Heart right ventricle (tissue), 16 donors: ENCODE measurements at places on chromosomes 3 and 15. TPM values are rescaled to one million over a fixed set of nuclear protein-coding genes. Genes with fewer than 3 reads are reported as not detected.

The NAALADL2 gene
- total RNA-seq, result 4.9 TPM

DNA sequence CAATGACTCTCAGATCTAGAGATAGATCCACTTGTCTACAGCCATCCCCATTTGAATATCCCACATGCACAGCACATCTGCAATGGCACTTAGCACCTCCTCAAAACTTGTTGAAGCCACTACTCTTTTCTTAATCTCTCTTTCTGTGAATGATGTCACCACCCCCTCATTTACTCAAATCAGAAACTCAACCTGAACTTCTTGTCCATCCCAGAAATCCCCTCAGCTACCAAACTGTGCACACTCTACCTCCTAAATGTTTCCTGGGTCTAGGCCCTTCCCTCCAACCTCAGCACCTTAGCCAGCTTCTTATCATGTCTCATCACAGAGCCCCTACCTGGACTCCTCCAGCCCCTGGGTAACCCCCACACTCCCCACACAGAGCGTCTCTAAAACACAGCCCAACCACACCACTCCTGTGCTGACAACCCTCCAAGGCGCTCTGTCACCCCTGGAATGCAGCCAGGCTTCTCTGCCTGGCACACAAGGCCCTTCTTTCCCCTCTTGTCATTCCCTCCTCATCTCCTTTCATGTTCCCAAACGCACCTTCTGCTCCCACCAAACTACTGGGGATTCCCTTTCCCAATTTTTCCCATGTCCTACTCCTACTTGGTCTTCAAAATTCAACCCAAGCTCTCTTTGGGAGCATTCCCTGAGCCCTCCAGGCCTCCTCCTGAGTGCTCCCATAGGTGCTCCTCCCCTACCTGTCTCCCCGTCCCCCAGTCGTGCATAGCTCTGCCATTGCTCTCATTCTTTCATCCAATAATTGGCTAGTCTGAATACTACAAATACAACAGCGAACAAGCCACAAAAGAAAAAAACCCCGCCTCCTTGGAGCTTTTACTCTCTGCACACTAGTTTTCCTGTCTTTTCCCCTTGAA is 39.8 kb upstream of the ZBTB38 start:
- peaks cover 13% of the 10 kb centered on the region for H3K4me1 ChIP-seq
- no peak overlapping the region for H3K27ac ChIP-seq
- no peaks in the 10 kb centered on the region for H3K27me3 ChIP-seq
- no peak overlapping the region for H3K4me3 ChIP-seq

The LIPC gene
- total RNA-seq, result 0.66 TPM

DNA sequence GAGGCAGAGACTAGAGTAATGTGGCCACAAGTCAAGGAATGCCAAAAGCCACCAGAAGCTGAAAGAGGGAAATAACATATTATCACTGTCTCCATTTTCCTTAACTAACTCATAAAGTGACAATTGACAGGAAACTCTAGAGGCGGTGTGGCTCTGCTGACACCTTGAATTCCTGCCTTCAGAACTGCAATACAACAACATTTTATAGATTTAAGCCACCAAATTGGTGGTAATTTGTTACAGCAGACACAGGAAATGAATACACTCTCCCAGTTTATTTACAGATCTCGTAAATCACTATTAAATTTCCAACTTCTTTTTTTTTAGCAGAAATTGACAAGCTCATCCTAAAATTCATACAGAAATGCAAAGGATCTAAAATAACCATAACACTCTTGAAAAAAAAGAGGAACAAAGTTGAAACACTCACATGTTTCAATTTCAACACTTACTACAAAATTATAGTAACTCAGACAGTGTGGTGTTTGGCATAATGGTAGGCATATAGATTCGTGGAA is 449.9 kb downstream of the OTOL1 start:
- no peaks in the 10 kb centered on the region for H3K27me3 ChIP-seq
- H3K36me3 ChIP-seq, result no peaks in the 10 kb centered on the region
- no peak overlapping the region for H3K27ac ChIP-seq
- no peak overlapping the region for H3K4me3 ChIP-seq

DNA sequence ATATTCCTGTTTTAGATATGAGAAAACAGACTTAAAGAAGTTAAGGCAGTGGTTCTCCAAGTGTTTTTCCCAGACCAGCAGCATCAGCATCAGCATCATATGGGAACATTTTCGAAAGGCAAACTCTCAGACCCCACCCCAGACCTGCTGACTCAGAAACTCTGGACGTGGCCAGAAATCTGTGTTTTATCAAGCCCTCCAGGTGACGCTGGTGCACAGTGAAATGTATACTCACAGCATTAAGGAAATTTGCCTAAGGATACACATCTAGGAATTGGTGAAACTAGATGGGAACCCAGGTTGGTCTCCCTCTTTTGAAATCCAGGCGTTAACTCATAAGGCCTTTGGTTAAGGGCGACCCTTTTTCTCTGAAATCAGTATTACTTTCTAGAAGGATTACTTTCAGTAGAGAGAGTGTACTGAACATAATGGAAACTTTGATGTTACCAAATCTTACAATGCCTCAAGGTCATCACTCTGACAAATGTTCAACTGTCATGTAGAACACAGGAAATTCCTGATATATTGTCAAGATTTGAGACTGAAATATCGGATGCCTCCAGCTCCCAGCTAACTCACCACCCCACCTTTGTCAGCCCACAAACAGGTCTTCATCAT is 910.2 kb downstream of the ROBO1 start:
- DNase-seq, result no peak
- no peak overlapping the region for H3K4me3 ChIP-seq
- H3K4me1 ChIP-seq, result no peaks in the 10 kb centered on the region
- H3K36me3 ChIP-seq, result no peaks in the 10 kb centered on the region

DNA sequence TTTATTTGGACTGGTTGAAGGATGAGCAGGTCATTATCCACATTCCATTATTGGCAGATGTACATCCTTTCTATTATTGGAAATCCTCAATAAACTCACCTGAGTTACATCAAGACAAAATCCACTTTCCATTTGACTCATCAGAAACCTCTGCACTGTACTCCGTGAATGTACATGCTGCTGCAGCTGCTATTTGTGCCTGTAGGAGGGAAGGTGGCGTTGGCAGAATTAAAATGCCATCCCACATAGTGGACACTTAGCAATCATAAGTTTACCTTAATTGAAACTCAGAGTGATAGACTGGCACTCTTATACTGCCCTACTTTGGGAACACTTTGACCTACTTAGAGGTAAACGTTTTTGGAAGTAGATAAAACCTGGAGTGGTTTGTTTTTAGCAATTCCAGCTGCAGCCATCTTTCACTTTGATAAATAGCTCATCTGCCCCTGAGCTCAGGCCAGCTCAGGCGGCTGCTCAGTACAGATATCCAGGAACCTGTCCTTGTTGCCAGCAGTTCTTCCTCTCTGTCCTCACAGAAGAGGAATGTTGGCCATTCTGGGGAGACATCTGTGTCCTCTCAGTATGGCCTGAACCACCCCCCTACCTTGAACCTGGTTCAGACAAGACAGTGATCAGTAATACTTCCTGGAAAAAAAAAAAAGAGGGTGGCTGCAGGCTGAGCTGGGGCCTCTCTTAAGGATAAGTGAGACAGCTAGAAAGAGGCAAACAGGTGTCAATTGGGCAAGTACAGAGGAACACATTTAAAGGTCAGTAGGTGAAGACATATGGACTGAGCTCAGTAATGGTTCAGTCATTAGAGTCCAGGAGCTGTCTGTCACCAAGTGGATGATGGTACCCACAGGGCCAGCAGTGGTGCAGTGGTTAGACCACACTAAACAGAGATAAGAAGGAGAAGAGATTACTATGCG is 153.4 kb upstream of the UMPS start:
- no peak overlapping the region for H3K27ac ChIP-seq
- no peaks in the 10 kb centered on the region for H3K4me1 ChIP-seq
- DNase-seq, result no peak
- H3K27me3 ChIP-seq, result no peaks in the 10 kb centered on the region
- H3K36me3 ChIP-seq, result no peaks in the 10 kb centered on the region

GRCh38 chr15:60511351-60512031 is 32.5 kb upstream of the ICE2 start:
- H3K36me3 ChIP-seq, result no peaks in the 10 kb centered on the region
- no peak for DNase-seq
- H3K4me1 ChIP-seq, result peaks cover 13% of the 10 kb centered on the region
- H3K4me3 ChIP-seq, result no peak overlapping the region
- no peak overlapping the region for H3K27ac ChIP-seq

- no peaks in the 10 kb centered on the region for H3K36me3 ChIP-seq
- H3K4me1 ChIP-seq, result peaks cover 18% of the 10 kb centered on the region
- no peak for DNase-seq
- H3K27ac ChIP-seq, result no peak overlapping the region
- H3K4me3 ChIP-seq, result no peak overlapping the region
- H3K27me3 ChIP-seq, result no peaks in the 10 kb centered on the region
Measured at GRCh38 chr15:50345298-50345697, 9.7 kb downstream of the GABPB1 start.

DNA sequence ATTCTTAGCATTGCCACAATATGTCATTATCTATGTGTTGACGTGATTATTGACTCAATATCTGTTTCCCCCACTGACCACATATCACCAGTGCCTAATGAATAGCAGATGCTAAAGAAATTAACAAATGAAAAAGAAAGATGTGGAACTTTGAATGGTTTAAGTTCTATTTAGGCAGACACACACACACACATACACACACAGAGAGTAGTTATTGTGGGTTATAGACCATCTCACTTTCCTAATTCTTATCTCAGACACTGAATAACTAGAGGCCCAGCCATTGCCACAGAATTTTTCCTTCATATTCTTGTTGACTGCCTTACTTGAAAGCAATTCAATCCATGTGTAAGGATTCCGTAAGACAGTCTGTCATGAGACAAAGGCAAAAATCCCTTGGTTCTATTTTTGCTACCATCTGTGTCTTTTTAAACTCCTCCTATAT is 61.9 kb upstream of the PHLDB2 start:
- no peaks in the 10 kb centered on the region for H3K27me3 ChIP-seq
- no peak for DNase-seq
- H3K4me3 ChIP-seq, result no peak overlapping the region
- no peak overlapping the region for H3K27ac ChIP-seq
- peaks cover 17% of the 10 kb centered on the region for H3K4me1 ChIP-seq

DNA sequence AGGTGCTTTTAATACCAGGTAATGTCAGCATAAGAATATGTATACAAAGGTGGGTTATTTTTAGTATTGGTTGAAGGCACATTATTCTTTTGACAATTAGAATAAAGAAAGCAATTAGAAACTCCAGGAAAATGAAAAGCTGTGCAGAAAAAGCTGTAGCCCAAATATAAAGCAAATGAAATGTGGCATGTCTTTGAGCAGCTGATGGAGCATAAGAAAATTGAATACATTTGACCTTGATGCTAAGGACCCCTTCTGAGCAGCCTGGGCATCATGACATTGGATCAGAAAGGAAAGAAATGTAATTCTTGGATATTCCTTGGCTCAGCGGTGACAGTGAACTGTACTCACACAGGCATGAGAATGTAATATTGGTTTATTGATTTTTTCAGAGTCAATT is 8.0 kb upstream of the ISLR start:
- peaks cover 16% of the 10 kb centered on the region for H3K4me1 ChIP-seq
- no peak overlapping the region for H3K4me3 ChIP-seq
- no peak overlapping the region for H3K27ac ChIP-seq
- no peaks in the 10 kb centered on the region for H3K27me3 ChIP-seq
- H3K36me3 ChIP-seq, result no peaks in the 10 kb centered on the region
- DNase-seq, result no peak

The BTLA gene
- total RNA-seq, result 0.07 TPM

The PLD1 gene
- 60.9 TPM for total RNA-seq

The TATDN2 gene
- 17.9 TPM for total RNA-seq

The ZBBX gene
- total RNA-seq, result not detected

- peaks cover 75% of the 10 kb centered on the region for H3K4me1 ChIP-seq
- H3K36me3 ChIP-seq, result no peaks in the 10 kb centered on the region
- no peak for DNase-seq
- H3K27ac ChIP-seq, result no peak overlapping the region
- no peak overlapping the region for H3K4me3 ChIP-seq
Measured at GRCh38 chr3:105806359-105806758, 62.5 kb downstream of the CBLB start.

- H3K4me1 ChIP-seq, result no peaks in the 10 kb centered on the region
- no peak overlapping the region for H3K4me3 ChIP-seq
- no peaks in the 10 kb centered on the region for H3K36me3 ChIP-seq
- H3K27ac ChIP-seq, result no peak overlapping the region
- H3K27me3 ChIP-seq, result no peaks in the 10 kb centered on the region
- no peak for DNase-seq
Measured at GRCh38 chr3:56135941-56136340, 332.3 kb downstream of the ERC2 start.

DNA sequence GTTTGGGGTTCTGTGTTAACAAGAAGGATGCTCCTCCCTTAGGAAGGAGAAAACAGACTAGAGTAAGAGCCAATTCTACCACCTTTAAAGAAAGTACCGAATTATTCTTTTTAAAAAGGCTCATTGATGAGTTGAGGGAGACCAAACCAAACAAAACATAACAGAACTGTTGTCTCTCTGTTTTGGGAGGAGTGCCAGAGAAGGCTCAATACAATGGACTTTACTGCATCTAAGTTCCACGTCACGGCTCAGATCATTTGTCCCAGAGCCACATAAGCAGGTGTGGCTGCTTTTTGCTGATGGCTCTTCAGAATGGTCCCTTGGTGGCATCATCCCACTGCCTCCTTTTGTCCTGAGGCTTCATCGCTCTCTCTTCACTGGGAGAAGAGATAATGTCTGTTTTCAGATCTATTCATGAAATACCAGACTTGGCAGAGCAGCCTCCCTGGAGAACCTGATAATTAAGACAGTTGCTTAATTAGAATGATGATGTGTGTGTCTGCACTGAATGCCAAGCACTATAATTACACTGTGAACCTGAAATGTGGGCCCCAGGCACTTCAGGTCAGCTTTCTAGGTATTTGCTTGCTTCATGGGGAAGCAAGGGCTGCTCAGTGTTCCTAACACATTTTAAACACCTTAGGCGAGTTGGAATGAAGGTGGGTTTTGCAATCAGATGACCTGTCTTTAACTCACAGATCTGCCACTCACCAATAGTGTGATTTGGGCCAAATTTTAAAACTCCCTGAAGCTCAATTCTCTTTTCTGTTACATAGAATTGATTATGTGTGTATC is 335.2 kb upstream of the MCTP2 start:
- no peak overlapping the region for H3K4me3 ChIP-seq
- no peak for DNase-seq
- peaks cover 3% of the 10 kb centered on the region for H3K27me3 ChIP-seq

- no peak overlapping the region for H3K4me3 ChIP-seq
- no peaks in the 10 kb centered on the region for H3K4me1 ChIP-seq
- H3K27ac ChIP-seq, result no peak overlapping the region
Measured at GRCh38 chr3:45486926-45487325, 98.5 kb downstream of the LARS2 start.

DNA sequence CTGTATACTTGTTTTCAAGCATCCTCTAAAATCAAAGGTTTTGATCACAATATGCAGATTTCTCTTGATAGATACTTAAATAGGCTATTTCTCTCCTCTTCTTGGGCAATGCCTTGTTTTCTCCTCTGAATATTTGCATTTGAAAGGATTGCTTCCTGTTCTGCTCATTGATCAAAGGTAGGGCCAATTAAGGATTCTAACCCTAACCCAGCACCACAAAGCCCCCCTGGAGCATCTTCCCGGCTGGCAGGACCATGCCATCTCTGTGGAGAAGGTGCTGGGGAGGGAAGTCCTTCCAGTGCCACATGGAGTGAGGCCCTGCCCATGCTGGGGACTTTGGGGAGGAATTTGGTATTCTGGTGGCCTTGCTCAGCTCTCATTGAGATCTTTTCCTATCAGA is 11.3 kb upstream of the NIPA2 start:
- peaks cover 19% of the 10 kb centered on the region for H3K36me3 ChIP-seq
- no peak for DNase-seq
- H3K27ac ChIP-seq, result no peak overlapping the region
- H3K4me3 ChIP-seq, result no peak overlapping the region

- H3K27ac ChIP-seq, result peak overlapping the region; percentile 10
- no peak for DNase-seq
- no peaks in the 10 kb centered on the region for H3K27me3 ChIP-seq
- peaks cover 21% of the 10 kb centered on the region for H3K36me3 ChIP-seq
Measured at GRCh38 chr15:51884517-51885236, 55.2 kb downstream of the TMOD3 start.

The SEMA6D gene
- total RNA-seq, result 13.6 TPM
